ENCODE measurements at places on chromosomes 3 and 15.

GRCh38 chr15:32746116-32746857 lies 28.5 kb downstream of the GREM1 start:
- no peak for DNase-seq

DNA sequence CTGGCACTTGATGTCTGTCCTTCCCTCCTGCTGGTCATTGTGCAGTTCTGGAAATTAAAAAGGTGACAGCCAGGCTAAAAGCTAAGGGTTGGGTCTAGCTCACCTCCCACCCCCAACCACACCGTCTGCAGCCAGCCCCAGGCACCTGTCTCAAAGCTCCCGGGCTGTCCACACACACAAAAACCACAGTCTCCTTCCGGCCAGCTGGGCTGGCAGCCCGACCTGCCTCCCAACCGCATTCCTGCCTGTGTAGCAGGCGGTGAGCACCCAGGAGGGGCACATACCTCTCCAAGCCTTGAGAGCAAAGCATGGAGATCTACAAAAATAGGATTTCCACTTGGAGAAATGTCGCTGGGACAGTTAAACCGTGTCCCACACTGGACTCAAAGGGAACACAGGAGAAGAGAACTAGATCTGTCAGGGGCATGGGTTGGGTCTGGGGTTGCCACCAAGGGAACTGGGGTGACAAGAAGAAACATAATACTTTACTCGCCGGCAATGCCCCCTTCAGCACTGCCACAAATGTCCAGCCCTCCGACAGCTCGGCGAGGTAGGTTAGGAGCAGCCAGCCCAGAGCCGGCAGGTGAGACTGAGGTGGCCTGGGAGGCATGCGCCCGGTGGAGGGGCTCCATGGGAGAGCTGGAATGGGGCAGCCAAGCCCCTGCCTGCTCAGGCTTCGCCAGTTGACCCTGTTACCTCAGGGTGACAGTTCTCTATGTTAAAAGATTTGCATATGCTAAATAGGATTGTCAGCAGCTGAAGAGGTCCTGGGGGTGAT lies 52.2 kb downstream of the EXOG start:
- DNase-seq = no peak

DNA sequence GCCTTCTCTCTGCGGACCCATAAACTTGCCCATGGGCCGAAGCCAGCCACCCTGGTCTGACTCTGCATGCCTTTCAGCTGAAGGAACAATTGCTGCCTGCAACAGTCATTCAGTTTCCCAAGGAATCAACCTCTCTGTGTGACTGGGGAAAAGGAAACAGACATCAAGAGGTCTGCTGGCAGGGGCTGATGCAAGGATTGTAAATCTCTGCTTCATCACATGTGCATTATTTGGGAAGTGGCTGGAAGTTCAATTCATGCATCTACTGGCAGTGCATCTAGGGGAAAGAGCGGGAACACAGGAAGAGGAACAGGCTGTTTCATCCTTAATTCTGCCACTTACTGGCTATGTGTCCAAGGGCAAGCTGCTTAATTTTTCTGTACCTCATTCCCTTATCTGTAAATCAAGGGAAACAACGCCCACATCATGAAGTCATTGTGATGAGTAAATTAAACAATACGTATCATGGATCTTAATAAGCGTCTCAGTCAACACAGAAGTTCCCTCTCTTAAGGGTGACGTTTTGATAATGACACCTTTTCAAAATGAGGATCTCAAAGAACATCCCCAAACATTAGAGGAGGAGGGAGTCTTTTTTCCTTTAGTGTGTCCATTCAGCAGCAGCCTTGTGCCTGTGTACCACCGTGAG lies 17.4 kb upstream of the ADPGK start:
- no peak for DNase-seq

GRCh38 chr15:70853973-70854665 lies at the start of gene LARP6:
Gene LARP6, minus strand, starts transcription at chr15:70854157. Its CDS starts 69 bp downstream, at chr15:70854088.
- DNase-seq = no peak

GRCh38 chr15:27223179-27223578 lies 252.2 kb downstream of the GABRG3 start:
- DNase-seq = no peak
